ENCODE measurements at places on chromosomes 3 and 15. TPM values are rescaled to one million over a fixed set of nuclear protein-coding genes. Genes with fewer than 3 reads are reported as not detected.

OR5K2 gene
- total RNA-seq, result not detected

ARPIN gene
- 0.38 TPM for total RNA-seq

ATP8B4 gene
- 75.1 TPM for total RNA-seq

DNA sequence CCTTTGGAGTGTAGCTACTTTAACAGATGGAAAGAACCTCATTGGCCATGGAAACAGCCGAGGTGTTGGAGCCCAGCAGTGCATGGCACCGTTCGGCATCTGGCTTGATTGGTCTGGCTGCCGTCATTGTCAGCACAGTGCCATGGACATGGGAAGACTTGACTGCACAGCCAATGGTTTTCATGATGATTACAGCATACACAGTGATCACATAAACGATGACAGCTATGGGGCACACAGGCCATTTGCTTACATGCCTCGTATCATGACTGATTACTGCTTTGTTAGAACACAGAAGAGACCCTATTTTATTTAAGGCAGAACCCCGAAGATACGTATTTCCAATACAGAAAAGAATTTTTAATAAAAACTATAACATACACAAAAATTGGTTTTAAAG is 44.1 kb downstream of the PGPEP1L start:
- DNase-seq, result no peak

DNA sequence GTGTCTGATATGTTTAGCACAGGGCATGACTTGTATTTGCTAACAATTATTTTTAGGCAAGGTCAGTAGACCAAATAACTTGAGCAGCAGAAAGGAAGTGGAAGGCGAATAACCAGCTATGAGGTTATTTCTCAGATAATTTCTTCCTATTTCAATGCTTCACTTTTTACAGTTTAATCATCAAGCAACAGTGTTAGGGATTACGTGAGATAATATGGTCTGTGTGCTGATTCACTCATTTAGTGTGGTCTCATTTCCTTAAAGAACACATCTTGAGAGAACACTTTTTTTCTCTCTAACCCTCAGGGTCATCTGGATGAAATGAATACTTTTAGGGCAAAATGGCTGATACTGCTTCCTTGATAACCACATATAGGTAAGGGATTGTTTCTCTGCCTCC is 126.0 kb upstream of the CCNL1 start:
- no peak for DNase-seq

- no peak for DNase-seq
Observed at GRCh38 chr3:52406231-52406661, 38.7 kb downstream of the SEMA3G start.

DNA sequence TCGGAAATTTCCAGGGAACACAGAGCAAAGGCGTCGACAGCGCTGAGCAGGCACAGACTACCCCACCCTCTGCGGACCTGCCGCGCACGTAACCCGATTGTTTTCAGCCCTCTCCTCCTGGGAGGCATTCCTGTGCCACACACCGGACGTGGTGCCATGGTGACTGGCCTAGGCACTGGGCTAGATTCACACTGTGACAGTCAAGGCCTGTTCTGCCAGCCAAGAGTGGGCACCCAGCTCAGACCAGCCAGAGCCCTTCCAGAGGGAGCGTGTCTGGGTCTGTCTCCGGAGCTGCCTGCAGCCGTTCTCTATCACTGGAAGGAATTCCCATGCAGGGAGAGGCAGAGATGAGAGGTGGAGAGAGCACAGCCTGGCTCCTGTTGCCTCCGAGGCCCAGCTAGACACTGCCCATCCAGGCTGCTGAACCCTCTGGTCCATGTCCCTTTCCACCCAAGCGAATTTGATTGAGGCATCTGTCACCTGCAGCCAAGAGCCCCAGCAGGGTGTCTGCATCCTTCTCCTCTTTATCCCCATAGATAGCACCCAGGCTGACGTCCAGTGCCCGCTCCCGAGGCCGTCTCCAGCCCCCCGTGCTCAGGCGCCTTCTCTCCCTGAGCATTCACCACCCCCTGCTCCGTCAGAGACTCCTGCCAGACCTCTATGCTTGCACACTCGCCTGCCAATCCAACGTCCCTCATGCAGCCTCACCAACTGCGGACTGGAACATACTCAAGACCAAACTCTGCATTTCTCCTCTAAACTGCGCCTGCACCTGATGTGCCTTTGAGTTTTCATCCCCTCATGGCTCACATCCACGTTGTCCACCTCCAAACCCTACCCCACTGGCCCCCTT is 267.5 kb downstream of the OCA2 start:
- DNase-seq, result no peak

DNA sequence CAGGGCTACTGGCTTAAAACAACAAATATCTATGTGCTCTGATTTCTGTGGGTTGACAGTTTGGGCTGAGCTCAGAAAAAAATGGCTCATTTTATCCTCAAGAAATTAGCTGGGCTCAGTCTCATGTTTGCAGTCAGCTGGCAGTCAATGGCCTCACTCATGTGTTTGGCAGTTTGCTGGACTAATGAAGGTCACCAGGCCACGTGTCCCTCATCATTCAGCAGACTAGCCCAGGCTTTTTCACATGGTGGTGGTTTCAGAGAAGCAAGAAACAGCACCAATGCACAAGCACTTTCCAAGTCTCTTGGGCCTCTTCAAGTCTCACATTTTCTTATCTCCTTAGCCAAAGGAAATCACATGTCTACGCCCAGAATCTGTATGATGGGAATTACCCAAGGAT is 478.3 kb upstream of the PPP2R3A start:
- no peak for DNase-seq

GRCh38 chr3:64340641-64341101 is 115.4 kb upstream of the PRICKLE2 start:
- DNase-seq, result no peak
